Mesenchymal stem cell (in vitro differentiated cells and primary cell): ENCODE measurements at places on chromosomes 5 and 9.

DNA sequence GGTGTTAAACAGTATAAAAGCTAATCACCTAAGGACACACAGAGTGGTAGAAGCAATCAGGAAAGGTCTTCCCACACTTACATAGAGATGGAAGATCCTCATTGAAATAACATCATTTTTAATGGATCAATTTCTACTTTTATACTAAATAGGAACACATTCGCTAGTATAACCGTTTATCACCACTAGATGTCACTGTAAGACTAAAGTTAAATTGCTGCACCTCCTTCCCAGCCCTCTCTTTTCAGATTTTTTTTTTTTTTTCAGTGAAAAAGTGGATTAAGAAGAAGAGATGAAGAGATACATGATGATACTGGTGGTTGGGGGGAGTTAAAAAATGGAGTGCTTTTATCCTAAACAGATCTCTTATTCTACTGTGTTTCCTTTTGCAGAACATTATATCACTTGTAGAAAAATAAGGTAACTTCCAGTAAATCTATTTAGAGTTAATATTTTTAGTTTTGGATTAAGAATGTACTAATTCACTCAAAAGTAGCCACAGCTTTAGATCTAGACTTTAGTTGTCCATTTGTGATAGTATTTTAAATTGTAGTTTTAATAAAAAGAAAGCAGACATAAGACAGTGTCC, 116.9 kb upstream of the ARRDC3 start:
- H3K27ac ChIP-seq, result no peak overlapping the region
- H3K4me1 ChIP-seq, result no peaks in the 10 kb centered on the region
- H3K4me3 ChIP-seq, result no peak overlapping the region
- H3K36me3 ChIP-seq, result no peaks in the 10 kb centered on the region

DNA sequence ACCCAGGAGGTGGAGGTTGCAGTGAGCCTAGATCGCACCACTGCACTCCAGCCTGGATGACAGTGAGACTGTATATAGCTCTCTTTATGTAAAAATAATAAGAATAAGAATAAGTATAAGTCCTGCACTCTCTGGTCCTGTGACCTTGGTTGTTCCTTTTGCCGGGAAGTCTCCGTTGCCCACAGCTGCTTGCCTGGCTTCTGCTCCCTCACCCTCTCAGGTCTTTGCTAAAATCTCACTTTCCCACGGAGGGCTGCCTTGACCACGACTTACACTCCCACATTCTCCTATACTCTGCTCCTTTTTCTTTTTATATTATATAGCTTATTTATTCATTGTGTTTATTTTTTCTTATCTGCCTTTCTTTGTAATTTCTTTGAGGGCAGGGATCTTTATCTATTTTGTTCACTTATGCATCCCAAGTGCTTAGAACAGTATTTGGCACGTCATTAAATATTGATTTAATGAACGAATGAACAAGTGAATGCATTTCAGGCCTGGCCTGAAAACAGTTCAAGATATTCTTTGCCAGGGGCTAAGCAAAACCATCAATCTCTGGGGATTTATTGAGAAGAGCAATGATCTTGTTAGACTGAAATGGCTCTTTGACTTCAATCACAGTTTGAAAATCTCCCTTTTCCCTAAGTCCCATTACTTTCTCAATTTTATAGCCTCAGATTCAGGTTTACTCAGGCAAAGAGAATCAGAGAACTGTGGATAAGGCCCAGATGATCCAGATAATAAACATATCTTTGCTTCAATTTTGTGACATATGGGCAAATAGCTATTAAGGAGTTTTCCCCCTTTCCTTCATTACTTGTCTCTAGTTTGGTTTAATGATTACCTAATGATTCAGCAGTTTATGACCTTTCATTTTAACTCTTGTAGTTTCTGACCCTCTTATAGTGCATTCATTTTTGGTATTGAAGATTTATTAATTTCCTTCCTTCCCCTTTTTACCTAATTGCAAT, 60.8 kb upstream of the TMC1 start:
- no peaks in the 10 kb centered on the region for H3K27me3 ChIP-seq
- no peak overlapping the region for H3K4me3 ChIP-seq
- DNase-seq, result no peak
- peaks cover 6% of the 10 kb centered on the region for H3K4me1 ChIP-seq
- peak overlapping the region; percentile 75 for H3K27ac ChIP-seq

- no peak overlapping the region for H3K4me3 ChIP-seq
- no peak for DNase-seq
- no peaks in the 10 kb centered on the region for H3K27me3 ChIP-seq
- H3K4me1 ChIP-seq, result peaks cover 4% of the 10 kb centered on the region
These were observed 60.0 kb downstream of the POU5F2 start for GRCh38 chr5:93681432-93681831.

DNA sequence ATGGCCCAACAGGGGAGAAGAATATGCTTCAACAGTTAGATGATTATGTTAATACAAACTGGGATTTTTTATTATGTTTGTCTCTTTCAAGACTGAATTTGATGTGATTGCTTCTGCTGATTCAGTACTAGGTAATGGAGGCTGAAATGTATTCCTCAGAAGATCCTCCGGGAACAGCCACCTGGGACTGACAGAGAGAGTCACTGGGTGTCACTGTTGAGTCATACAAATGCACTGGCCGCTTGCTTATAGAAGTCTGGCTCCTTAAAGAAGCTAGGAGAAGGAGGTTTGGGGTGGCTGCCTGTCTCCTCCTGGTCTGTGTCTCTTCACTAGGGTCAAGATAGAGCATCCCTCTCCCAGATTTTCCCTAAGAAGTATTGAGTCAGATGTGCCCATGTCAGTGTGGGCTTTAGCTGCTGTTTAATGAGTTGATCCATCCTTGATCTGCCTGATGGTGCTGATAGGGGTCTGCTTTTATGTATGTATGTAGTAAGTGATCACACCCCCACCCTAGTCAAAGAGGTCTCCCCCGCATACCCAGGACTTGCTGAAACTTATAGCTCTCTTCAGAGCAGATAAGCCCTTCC, 773.4 kb downstream of the BRINP1 start:
- no peak overlapping the region for H3K4me3 ChIP-seq
- H3K4me1 ChIP-seq, result no peaks in the 10 kb centered on the region
- H3K27me3 ChIP-seq, result no peaks in the 10 kb centered on the region
- no peak overlapping the region for H3K27ac ChIP-seq

GRCh38 chr5:139426203-139426885, 13.0 kb downstream of the DNAJC18 start:
- peak; percentile 55 for DNase-seq
